ENCODE measurements at places on chromosomes 1 and 21.

GRCh38 chr1:67166196-67166595 lies at the start of gene IL23R:
TSS of gene IL23R (plus strand) at chr1:67166454. CDS start at chr1:67168121, 1,667 bp downstream.
- H3K27me3 ChIP-seq: peaks cover 3% of the 10 kb centered on the region
- peaks cover 16% of the 10 kb centered on the region for H3K4me1 ChIP-seq
- no peaks in the 10 kb centered on the region for H3K36me3 ChIP-seq
- DNase-seq: peak; percentile 2

GRCh38 chr21:16305686-16306085 lies 575.9 kb downstream of the USP25 start:
- no peak for DNase-seq
- no peak overlapping the region for H3K27ac ChIP-seq
- no peak overlapping the region for H3K4me3 ChIP-seq
- H3K27me3 ChIP-seq: no peaks in the 10 kb centered on the region

GRCh38 chr1:156200044-156200443 lies 6.1 kb downstream of the SLC25A44 start:
- no peak overlapping the region for H3K4me3 ChIP-seq
- no peak for DNase-seq
- H3K27ac ChIP-seq: no peak overlapping the region
- H3K36me3 ChIP-seq: peaks cover 65% of the 10 kb centered on the region
- H3K4me1 ChIP-seq: peaks cover 39% of the 10 kb centered on the region

DNA sequence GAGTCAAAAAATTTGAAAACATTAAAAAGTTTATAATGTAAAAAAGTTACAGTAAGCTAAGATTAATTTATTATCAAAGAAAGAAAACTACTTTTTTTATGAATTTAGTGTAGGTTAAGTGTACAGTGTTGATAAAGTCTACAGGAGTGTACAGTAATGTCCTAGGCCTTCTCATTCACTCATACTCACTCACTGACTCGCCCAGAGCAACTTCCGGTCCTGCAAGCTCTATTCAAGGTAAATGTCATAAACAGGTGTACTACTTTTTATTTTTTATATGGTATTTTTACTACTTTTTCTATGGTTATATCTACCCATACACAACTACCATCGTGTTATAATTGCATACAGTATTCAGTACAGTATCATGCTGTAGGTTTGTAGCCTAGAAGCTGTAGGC lies 49.6 kb downstream of the TBX19 start:
- DNase-seq: no peak
- no peaks in the 10 kb centered on the region for H3K27me3 ChIP-seq
- no peak overlapping the region for H3K4me3 ChIP-seq
- H3K36me3 ChIP-seq: no peaks in the 10 kb centered on the region
- no peaks in the 10 kb centered on the region for H3K4me1 ChIP-seq
- no peak overlapping the region for H3K27ac ChIP-seq

DNA sequence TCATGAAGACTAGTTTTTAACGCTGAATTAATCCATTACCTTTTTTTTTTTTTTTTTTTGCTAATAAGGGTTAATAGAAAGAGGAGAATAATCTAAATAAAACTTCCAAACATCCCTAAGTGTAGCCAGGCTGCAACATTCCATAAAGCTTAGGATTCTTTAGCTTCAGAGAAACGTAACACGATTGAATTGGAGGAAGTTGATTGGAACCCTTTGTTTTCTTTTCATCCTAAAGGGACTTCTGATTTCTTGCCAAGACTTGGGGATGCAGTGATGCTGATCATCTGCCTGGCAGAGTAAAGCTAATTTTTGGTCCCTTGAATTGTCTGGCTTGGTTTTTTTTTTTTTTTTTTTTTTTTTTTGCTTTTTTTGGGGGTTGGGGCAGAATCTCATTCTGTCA lies 142.9 kb downstream of the VPS13D start:
- H3K27me3 ChIP-seq: no peaks in the 10 kb centered on the region
- no peaks in the 10 kb centered on the region for H3K4me1 ChIP-seq
- peaks cover 57% of the 10 kb centered on the region for H3K36me3 ChIP-seq
- no peak overlapping the region for H3K4me3 ChIP-seq
- DNase-seq: no peak

DNA sequence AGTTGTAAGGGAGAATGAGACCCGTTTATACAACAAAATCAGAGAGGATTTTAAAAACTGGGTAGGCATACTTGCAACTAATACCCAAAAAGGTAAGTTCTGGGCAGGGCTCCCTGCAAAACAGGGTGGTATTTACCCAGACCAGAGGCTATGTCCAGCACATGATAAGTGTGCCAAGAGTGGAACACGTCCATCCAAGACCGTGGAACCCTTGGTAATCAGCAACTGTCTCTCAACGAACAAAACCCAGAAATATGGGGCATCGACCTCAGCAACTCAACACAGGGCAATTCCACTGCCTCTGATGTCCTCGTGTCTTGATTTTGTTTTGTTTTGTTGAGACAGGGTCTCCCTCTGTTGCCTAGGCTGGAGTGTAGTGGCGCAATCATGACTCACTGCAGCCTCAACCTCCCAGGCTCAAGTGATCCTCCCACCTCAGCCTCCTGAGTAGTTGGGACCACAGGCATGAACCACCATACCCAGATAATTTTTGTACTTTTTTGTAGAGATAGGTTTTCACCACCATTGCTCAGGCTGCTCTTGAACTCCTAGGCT lies 26.7 kb upstream of the MX1 start:
- H3K27ac ChIP-seq: no peak overlapping the region
- no peak overlapping the region for H3K4me3 ChIP-seq

DNA sequence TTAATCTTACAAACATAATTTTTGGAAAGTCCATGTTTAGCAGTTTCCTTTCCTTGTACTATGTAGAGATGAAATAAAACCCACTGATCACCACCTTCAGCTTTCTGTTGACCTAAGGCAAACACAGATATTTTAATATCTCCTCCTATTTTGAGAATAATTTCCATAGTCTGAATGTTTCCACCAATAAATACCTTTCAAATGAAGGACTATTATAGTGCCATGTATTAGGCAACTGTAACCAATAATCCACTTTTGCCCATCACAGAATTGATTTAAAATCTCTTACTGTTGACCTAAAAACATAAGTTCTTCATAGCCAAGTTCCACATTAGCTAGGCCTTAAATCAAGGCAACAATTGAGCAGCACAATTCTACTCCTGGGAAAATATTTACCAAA lies 1.8 kb downstream of the CDC42BPA start:
- H3K4me1 ChIP-seq: peaks cover 10% of the 10 kb centered on the region
- no peak overlapping the region for H3K4me3 ChIP-seq
- DNase-seq: no peak
- no peaks in the 10 kb centered on the region for H3K36me3 ChIP-seq
- H3K27me3 ChIP-seq: peaks cover 15% of the 10 kb centered on the region

DNA sequence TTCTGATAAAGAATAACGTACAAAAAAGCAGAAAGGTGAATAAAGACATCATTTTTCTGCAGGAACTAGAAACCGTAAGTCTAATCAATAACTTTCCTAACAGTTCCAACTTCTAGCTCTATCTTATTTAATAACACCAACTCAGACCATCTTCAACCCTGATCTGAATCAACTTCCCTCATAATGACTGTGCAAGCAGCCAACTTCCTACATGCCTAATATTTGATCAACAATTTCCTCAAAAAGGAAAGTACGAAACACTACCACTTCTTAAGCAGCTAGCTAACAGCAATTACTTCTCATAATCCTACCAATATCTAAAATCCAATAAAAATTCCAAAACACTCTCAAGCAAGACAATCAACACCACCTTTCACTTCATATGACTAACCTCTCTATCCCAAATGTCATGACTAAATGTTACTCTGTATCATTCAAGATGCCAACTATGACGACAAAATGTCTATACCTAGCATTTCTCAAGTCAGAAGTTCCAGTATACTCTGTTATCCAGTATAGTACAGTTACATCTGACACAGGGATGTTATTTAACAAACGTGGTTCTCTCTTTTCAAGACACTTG lies 1.7 kb downstream of the COP1 start:
- H3K36me3 ChIP-seq: no peaks in the 10 kb centered on the region
- H3K27ac ChIP-seq: no peak overlapping the region
- peak overlapping the region; percentile 98 for H3K4me3 ChIP-seq

GRCh38 chr1:219755234-219755633 lies 142.3 kb upstream of the ZC3H11B start:
- no peaks in the 10 kb centered on the region for H3K27me3 ChIP-seq
- DNase-seq: no peak
- H3K4me1 ChIP-seq: no peaks in the 10 kb centered on the region

DNA sequence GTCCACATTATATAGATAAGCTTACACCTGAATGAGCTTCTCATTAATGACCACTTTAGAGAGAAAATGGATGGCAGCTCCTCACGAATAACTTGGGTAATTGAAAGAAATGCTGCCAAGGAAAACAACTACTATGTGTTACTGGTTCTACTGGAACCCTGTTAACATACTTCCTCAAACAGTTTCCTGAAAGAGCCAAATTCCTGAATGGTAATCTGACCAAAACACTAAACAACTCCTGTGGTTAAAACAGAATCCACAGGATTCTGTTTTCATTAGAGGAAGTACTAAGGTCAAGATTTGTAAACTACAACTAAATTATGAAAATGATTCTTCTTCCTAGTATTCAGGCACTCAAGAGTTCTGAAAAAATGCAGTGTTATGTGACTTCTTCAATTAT lies 107.2 kb downstream of the DNM3 start:
- no peaks in the 10 kb centered on the region for H3K27me3 ChIP-seq
- H3K36me3 ChIP-seq: no peaks in the 10 kb centered on the region
- no peak overlapping the region for H3K4me3 ChIP-seq
- H3K27ac ChIP-seq: no peak overlapping the region
- no peak for DNase-seq

DNA sequence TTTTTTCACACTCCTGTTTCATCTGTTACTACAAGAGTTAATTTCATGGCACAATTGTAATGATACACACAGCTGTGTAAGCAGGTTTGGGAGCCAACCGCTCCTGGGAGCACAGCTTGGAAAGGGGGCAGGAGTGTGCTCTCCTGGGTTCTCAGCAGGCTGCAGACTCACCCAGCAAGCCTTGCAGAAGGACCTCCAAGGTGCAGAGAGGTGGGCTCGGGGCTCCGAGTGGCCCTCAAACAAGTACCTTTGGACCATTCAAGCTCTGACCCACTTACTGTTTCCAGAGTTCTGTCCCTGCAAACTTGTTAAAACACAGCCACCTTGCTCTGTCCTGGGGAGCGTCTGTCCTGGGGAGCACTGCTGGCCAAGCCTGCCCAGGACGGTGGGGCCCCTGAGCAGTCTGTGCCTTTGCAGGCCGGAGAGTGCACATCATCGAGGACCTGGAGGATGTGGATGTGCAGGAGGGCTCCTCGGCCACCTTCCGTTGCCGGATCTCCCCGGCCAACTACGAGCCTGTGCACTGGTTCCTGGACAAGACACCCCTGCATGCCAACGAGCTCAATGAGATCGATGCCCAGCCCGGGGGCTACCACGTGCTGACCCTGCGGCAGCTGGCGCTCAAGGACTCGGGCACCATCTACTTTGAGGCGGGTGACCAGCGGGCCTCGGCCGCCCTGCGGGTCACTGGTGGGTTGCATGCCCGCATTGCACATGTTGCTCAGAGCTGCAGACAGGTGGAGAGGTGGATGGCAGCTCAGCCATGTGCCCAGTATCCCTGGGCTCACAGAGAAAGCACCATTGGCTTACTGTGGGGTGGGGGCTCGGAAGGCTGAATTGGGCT lies 78.0 kb downstream of the OBSCN start:
- H3K36me3 ChIP-seq: peaks cover 2% of the 10 kb centered on the region
- H3K4me1 ChIP-seq: no peaks in the 10 kb centered on the region
- H3K27ac ChIP-seq: no peak overlapping the region
- no peak overlapping the region for H3K4me3 ChIP-seq

GRCh38 chr1:228390649-228391048 lies 16.0 kb downstream of the TRIM11 start:
- no peak for DNase-seq
- H3K4me1 ChIP-seq: peaks cover 6% of the 10 kb centered on the region
- peaks cover 34% of the 10 kb centered on the region for H3K36me3 ChIP-seq
- no peaks in the 10 kb centered on the region for H3K27me3 ChIP-seq
- no peak overlapping the region for H3K4me3 ChIP-seq

GRCh38 chr1:169849346-169850022 lies 44.2 kb downstream of the SCYL3 start:
- H3K36me3 ChIP-seq: peaks cover 63% of the 10 kb centered on the region
- H3K4me1 ChIP-seq: no peaks in the 10 kb centered on the region
- H3K27ac ChIP-seq: no peak overlapping the region
- no peaks in the 10 kb centered on the region for H3K27me3 ChIP-seq
- DNase-seq: no peak

- no peak overlapping the region for H3K4me3 ChIP-seq
- DNase-seq: no peak
- H3K27me3 ChIP-seq: no peaks in the 10 kb centered on the region
- H3K27ac ChIP-seq: no peak overlapping the region
These were observed 5.4 kb downstream of the MECR start for GRCh38 chr1:29225361-29225760.

DNA sequence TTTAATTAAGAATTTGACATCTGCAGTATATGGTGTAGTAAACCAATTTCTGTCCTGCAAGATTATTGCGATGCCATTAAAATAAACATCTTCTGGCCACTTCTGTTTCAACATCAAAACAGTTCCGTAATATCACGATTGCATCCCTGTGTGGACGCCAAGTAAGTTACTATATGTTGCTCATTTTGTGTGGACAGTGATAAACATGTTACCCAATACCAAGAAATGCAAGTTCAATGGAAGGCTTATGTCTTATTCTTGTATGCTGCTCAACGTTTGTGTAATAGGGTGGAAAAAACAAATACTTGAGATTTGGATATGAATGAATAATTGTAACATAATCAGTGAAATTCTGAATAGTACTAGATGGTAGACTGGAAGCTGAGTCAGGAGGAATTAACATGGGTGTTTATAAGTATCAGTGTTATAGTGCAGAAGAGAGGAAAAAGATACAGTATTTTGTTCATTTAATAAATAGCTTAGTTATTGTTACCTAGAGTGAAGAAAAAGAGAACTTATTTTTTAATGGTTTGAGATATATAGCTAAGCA lies 15.2 kb downstream of the TTC3 start:
- no peaks in the 10 kb centered on the region for H3K27me3 ChIP-seq
- no peak overlapping the region for H3K4me3 ChIP-seq
- H3K4me1 ChIP-seq: no peaks in the 10 kb centered on the region
- no peak overlapping the region for H3K27ac ChIP-seq
- H3K36me3 ChIP-seq: peaks cover 17% of the 10 kb centered on the region

- H3K27me3 ChIP-seq: no peaks in the 10 kb centered on the region
- no peak for DNase-seq
- H3K36me3 ChIP-seq: no peaks in the 10 kb centered on the region
- no peaks in the 10 kb centered on the region for H3K4me1 ChIP-seq
- H3K4me3 ChIP-seq: no peak overlapping the region
These were observed 252.5 kb upstream of the C1orf105 start for GRCh38 chr1:172167796-172168596.

DNA sequence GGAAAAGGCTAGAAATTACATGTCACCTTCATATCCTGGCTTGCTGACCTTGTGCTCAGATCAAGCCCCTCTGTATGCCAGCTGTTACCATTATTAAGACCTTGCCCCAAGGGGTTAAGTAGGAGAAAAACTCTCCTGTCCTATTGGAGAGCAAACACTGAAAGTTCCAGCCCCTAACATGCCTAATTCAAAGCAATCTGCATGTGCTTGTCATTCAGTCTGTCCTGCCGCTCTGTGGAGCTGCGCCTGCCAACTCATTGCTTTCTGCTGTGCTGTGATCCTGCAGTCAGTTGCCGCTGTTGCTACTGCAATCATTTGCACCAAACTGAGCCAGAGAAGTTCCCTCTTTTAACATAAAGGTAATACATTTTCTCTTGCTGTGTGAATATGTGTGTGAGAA lies 113.4 kb downstream of the DISP1 start:
- DNase-seq: no peak
- H3K27ac ChIP-seq: no peak overlapping the region
- H3K36me3 ChIP-seq: no peaks in the 10 kb centered on the region
- no peak overlapping the region for H3K4me3 ChIP-seq
- no peaks in the 10 kb centered on the region for H3K4me1 ChIP-seq

All from CD4-positive, alpha-beta T cell (primary cell).